ENCODE measurements at places on chromosomes 12 and 14.

- DNase-seq = no peak
These were observed 45.5 kb downstream of the GIT2 start for GRCh38 chr12:109950625-109951024.

- no peak for DNase-seq
These were observed 5.3 kb downstream of the NEK9 start for GRCh38 chr14:75121552-75121951.

GRCh38 chr14:24179961-24180796 lies 8.3 kb downstream of the REC8 start:
- DNase-seq = no peak

DNA sequence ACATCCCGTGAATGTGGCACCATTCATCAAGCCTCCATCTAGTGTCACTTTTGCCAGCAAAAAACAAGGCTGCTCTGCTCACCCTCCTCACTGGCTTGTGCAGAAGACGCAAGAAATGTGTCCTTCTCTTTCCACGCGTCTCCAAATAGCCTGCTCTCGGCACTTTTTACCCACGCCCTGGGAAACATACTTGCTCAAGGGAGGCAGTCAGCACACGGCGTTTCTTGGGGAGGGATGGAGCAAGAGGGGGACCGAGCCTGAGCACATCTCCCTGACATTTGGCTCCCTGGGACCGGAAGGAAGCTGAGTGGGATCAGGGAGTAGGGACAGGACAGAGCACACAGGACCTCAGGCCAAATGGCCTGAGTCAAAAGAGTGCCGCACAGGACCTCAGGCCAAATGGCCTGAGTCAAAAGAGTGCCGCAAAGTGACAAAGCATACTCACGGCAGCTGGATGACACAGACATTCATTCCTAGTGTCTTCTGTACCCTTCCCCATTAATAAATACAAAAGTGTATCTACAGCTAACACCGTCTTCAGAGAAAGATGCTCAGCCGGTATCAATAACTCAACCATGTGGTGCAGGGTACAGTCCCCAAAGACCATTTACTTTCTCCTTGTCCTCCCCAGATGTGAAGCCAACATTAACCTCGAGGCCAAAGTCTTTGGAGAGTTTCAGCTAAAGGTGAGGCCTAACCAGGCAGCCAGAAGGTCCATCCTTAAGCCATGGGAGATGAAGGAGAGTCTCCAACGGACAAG lies 7.1 kb downstream of the BCL11B start:
- DNase-seq = no peak
